ENCODE measurements at places on chromosomes 11 and 22. TPM values are rescaled to one million over a fixed set of nuclear protein-coding genes. Genes with fewer than 3 reads are reported as not detected.

DENND6B gene
- total RNA-seq: 3.6 TPM

NAGA gene
- total RNA-seq: 15.5 TPM

SYCE3 gene
- total RNA-seq: not detected

RAG2 gene
- not detected for total RNA-seq

FOLR1 gene
- total RNA-seq: 0.84 TPM

GAB4 gene
- not detected for total RNA-seq

MYEOV gene
- total RNA-seq: not detected

GRCh38 chr11:14537134-14537599 is 17.0 kb upstream of the PSMA1 start:
- H3K4me1 ChIP-seq: peaks cover 49% of the 10 kb centered on the region
- H3K36me3 ChIP-seq: no peaks in the 10 kb centered on the region
- DNase-seq: peak; percentile 28
- H3K27ac ChIP-seq: peak overlapping the region; percentile 72

DNA sequence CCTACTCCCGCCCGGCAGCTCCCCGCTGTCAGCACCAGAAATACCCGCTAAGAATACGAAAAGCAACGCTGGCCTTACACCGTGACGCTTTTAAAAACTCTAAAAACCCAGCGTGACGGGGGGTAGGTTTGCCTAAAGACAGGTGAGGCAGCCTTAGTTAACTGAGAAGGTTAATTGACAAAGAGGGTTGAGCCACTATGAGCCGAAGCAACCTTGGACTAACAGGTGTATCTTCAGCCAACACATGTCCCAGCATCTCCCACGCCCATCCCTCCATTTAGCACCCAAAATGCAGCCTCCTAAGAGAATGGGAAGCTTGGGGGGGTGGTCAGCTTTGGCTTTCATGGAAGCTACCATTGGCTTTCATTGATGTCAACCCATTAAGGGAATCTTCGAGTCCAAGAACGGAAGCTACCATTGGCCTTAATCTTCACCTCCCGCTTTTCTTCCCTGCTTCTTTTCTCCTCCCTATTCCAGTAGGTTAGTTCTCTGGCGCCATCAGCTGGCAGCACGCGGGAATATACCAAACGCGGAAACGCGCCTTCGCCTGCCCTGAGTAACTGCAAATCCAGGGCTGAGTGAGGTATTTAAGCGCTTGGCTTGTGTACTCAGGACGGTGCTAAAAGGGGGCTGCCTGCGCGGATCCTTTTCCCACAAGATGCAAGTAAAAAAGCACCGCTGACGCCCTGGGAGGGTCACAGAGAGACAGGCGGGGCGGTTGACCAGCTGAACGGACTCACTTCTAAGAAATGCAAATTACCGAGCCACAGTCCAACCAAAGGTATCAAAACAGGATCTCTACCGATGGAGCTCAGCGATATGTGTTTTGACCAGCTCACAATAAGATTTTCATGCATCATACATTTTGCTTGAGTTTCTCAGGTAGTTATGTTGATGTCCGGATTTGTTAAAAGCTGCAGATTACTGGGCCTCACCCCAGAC is 38.5 kb upstream of the GLYATL1 start:
- no peaks in the 10 kb centered on the region for H3K36me3 ChIP-seq
- no peak overlapping the region for H3K4me3 ChIP-seq
- H3K27ac ChIP-seq: no peak overlapping the region

- no peak overlapping the region for H3K27ac ChIP-seq
- no peaks in the 10 kb centered on the region for H3K36me3 ChIP-seq
- H3K4me1 ChIP-seq: no peaks in the 10 kb centered on the region
These were observed 7.8 kb upstream of the NOX4 start for GRCh38 chr11:89498845-89499448.

DNA sequence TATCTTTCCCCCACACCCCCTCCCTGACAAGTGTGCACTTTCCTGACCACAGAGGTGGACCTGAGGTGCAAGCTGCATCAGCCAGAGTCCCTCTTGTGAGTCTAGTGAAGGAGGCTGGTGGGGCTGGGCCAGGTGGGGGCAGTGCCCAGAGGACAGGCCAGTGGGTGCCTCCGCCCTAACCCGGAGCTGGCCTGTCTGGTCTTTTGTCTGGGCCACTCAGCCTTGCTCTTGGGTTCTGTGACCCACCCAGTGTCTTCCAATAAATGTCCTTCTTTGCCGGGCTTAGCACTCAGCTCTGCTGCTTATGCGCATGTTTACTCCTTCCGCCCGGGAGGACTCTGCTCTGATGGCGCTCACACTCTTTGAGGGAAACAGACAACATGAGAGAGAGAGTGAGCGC is 526.2 kb downstream of the TBC1D22A start:
- no peak overlapping the region for H3K27ac ChIP-seq
- H3K4me3 ChIP-seq: no peak overlapping the region
- peaks cover 30% of the 10 kb centered on the region for H3K27me3 ChIP-seq
- H3K36me3 ChIP-seq: no peaks in the 10 kb centered on the region
- H3K4me1 ChIP-seq: no peaks in the 10 kb centered on the region

- peaks cover 8% of the 10 kb centered on the region for H3K4me1 ChIP-seq
- no peaks in the 10 kb centered on the region for H3K27me3 ChIP-seq
- DNase-seq: peak; percentile 72
- no peak overlapping the region for H3K27ac ChIP-seq
- no peak overlapping the region for H3K4me3 ChIP-seq
- peaks cover 40% of the 10 kb centered on the region for H3K36me3 ChIP-seq
These were observed 7.1 kb downstream of the USP18 start for GRCh38 chr22:18156878-18157713.

GRCh38 chr11:125084761-125085231 is 21.7 kb downstream of the SLC37A2 start:
- no peak overlapping the region for H3K27ac ChIP-seq
- H3K4me1 ChIP-seq: no peaks in the 10 kb centered on the region
- H3K4me3 ChIP-seq: no peak overlapping the region
- peaks cover 3% of the 10 kb centered on the region for H3K36me3 ChIP-seq
- no peak for DNase-seq

DNA sequence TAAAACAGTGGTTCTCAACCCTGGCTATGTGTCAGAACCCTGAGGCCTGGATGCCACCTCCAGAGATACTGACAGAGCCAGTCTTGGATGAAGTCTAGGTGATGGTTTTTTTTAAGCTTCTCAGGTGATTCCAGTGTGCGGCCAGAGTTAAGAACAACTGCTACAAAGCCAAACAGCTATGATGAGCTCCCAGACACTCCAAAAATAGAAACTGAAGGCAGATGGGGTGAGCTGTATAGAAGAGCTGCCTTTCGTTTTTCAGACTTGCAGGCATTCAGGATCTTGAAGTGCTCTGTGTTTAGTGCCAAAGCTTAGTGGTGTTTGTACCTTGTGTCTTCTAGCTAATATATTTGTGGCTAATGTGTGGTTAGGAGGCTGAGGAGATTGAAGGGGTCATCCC is 14.2 kb downstream of the SCUBE2 start:
- no peak for DNase-seq
- no peaks in the 10 kb centered on the region for H3K4me1 ChIP-seq
- H3K27me3 ChIP-seq: no peaks in the 10 kb centered on the region
- no peaks in the 10 kb centered on the region for H3K36me3 ChIP-seq

DNA sequence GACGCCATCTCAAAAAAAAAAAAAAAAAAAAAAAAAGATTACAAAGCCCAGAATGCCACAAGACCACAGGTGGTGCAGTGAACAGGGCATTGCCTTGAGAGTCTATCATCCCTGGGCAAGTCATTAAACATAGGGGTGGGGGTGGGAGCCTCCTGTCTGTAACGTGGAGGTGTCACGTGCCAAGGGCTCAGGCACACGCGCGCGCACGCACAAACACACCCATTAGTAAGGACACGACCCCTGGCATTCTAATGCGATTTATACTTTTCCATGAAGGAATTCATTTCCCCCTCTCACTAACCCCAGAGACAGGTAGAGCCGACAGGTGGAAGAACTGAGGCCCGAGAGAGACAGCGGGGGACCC is 5.8 kb upstream of the GCAT start:
- peak overlapping the region; percentile 56 for H3K4me3 ChIP-seq
- no peaks in the 10 kb centered on the region for H3K36me3 ChIP-seq
- no peak for DNase-seq
- peak overlapping the region; percentile 46 for H3K27ac ChIP-seq
- H3K4me1 ChIP-seq: peaks cover 45% of the 10 kb centered on the region

- no peak for DNase-seq
- no peak overlapping the region for H3K27ac ChIP-seq
- no peak overlapping the region for H3K4me3 ChIP-seq
- no peaks in the 10 kb centered on the region for H3K4me1 ChIP-seq
- H3K36me3 ChIP-seq: no peaks in the 10 kb centered on the region
- H3K27me3 ChIP-seq: no peaks in the 10 kb centered on the region
These were observed 24.3 kb downstream of the CCDC15 start for GRCh38 chr11:124978316-124978715.

DNA sequence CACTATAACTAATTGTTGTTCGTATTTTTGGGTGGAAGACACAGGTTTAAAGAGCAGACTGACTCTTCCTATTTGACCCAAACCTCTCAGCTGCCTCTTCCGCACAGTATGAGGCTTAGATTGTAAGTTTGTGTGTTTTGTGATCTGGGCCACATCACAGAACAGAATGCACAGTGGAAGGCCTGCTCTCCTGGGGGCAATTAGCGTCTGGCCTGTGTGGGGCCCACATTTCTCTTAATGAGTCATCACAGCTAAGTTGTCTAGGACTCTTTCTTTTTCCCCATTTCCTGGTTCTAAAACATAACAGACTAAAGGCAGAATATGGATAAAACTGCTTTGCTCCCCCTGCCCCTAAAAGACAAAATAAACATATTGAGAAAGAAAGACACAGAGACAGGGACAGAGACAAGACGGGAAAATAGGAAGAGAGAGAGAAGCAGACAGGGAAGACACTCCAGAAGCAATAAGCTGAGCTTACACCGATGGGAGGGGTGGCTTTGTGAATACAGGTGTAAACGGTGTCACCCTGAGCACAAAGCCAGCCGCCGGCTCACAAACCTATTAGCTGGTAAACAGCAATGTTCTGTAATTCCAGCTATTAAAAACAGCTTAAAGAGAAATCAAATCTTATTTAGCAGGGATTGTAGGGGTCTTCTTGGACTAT is 127.4 kb upstream of the OPCML start:
- H3K4me1 ChIP-seq: no peaks in the 10 kb centered on the region
- no peaks in the 10 kb centered on the region for H3K36me3 ChIP-seq
- no peak overlapping the region for H3K27ac ChIP-seq
- no peak for DNase-seq
- H3K4me3 ChIP-seq: no peak overlapping the region

DNA sequence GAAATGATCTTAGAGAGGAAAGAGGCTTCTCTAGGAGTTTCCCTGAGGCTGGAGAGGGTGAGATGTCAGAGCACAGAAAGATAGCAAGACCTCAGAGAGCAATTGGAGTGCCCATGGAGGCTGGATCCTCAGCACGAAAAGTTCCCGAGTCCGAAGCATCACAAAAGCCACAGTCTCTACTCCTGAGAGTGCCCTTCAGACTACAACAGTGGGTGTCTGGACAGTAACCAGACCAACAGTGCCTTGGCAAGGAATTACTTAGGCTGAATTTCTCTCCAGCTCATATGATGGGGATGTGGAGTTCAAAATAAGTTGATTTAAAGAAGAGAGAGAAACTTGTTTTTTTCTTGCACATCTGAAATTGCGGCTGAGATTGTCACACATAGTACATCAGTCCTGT is 31.9 kb upstream of the PSMA1 start:
- no peaks in the 10 kb centered on the region for H3K27me3 ChIP-seq
- DNase-seq: peak; percentile 35
- H3K4me3 ChIP-seq: no peak overlapping the region
- no peaks in the 10 kb centered on the region for H3K4me1 ChIP-seq
- H3K27ac ChIP-seq: peak overlapping the region; percentile 73

- peak overlapping the region; percentile 73 for H3K27ac ChIP-seq
- peaks cover 91% of the 10 kb centered on the region for H3K4me1 ChIP-seq
- no peak overlapping the region for H3K4me3 ChIP-seq
- no peaks in the 10 kb centered on the region for H3K36me3 ChIP-seq
These were observed 88.1 kb downstream of the RELT start for GRCh38 chr11:73464347-73464746.

- H3K4me1 ChIP-seq: peaks cover 4% of the 10 kb centered on the region
- no peak for DNase-seq
- no peaks in the 10 kb centered on the region for H3K36me3 ChIP-seq
- H3K4me3 ChIP-seq: no peak overlapping the region
- H3K27me3 ChIP-seq: no peaks in the 10 kb centered on the region
These were observed 54.2 kb downstream of the FEZ1 start for GRCh38 chr11:125441648-125442410.

- no peak overlapping the region for H3K4me3 ChIP-seq
- H3K4me1 ChIP-seq: peaks cover 57% of the 10 kb centered on the region
- no peak overlapping the region for H3K27ac ChIP-seq
- DNase-seq: no peak
These were observed 27.3 kb downstream of the MARK2 start for GRCh38 chr11:63866211-63866610.

GRCh38 chr22:44200451-44200850 is 19.7 kb downstream of the PARVG start:
- DNase-seq: no peak
- H3K27me3 ChIP-seq: peaks cover 6% of the 10 kb centered on the region
- H3K36me3 ChIP-seq: no peaks in the 10 kb centered on the region
- H3K4me3 ChIP-seq: no peak overlapping the region
- H3K4me1 ChIP-seq: no peaks in the 10 kb centered on the region
